ENCODE measurements at places on chromosomes 1 and 21.

- no peak for DNase-seq
These were observed 58.7 kb upstream of the ZC3H12A start for GRCh38 chr1:37415611-37416244.

GRCh38 chr1:153941826-153942725 is 4.4 kb downstream of the DENND4B start:
- DNase-seq = no peak

DNA sequence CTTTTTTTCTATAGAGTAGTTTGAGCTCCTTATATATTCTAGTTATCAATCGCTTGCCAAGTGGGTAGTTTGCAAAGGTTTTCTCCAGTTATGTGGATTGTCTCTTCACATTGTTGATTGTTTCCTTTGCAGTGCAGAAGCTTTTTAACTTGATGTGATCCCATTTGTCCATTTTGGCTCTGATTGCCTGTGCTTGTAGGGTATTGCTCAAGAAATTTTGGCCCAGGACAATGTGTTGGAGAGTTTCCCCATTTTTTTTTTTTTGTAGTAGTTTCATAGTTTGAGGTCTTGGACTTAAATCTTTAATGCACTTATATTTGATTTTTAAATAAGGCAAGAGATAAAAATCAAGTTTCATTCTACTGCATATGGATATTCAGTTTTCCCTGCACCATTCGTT is 774.8 kb upstream of the ADAMTS5 start:
- DNase-seq = no peak

DNA sequence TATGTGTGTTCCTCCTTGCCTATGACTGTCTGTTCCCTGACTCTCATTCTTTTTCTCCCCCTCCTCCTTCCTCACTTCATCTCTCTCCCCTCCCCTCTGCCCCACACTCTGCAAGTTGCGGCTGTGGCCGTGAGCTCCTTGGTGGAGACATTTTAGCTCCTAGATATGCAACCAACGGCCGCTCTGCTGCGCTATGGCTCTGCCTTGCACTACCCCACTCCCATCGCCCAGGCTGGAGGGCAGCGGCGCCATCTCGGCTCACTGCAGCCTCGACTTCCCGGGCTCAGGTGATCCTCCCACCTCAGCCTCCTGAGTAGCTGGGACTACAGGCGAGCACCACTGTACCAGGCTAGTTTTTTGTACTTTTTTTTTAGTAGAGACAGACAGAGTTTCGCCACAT is 5.5 kb downstream of the REG4 start:
- no peak for DNase-seq

DNA sequence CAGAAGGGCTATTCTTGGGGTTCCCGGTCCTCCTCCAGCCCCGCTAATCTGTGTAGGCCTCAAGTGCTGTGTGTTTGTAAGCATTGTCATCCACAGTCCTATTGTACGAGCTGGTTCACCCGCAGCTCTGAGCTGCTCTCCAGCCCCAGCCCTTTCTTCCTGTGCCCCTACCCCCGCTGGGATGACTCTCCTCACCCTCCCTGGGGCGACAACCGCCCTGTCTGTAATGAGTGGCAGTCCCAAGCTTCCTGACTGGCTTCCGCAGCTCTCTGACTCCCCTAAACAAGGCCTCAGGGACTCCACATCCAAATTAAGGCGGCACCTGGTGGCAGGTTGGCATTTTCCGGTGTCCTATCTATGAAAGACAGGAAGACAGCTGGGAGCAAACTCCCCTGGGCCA is 45.8 kb downstream of the TFF3 start:
- no peak for DNase-seq

- DNase-seq = no peak
These were observed 86.6 kb downstream of the DMRTB1 start for GRCh38 chr1:53545663-53546408.

- no peak for DNase-seq
These were observed 4.7 kb downstream of the AGPAT3 start for GRCh38 chr21:43869486-43870325.

- DNase-seq = peak; percentile 55
These were observed 6.4 kb downstream of the RHOC start for GRCh38 chr1:112700290-112701226.

DNA sequence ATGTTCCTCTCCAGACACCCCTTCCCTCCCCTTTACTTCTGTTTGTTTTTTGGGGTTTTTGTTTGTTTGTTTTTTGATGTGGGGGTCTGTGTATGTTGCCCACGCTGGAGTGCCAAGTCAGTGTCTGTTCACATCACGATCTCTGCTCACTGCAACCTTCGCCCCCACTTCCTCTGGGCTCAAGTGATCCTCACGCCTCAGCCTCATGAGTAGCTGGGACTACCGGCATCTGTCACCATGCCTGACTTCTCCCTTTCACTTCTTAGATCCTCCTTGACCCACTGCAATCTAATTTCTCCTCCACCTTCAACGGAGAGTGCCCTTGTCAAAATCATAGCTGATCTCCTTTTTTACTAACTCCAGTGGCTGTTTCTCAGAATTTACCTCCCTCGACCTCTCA is 100.7 kb upstream of the KIF26B start:
- no peak for DNase-seq

Data from GM04503 (cell line).